ENCODE measurements at places on chromosomes 1 and 21. TPM values are rescaled to one million over a fixed set of nuclear protein-coding genes. Genes with fewer than 3 reads are reported as not detected.

The PGBD5 gene
- 0.42 TPM for total RNA-seq

The FCRL4 gene
- not detected for total RNA-seq

The RIPK4 gene
- total RNA-seq: 23.2 TPM

The PGLYRP3 gene
- total RNA-seq: not detected

The HSD11B1 gene
- 0.26 TPM for total RNA-seq

The ZSWIM5 gene
- total RNA-seq: 0.56 TPM

The ANKRD35 gene
- not detected for total RNA-seq

The TRIM17 gene
- not detected for total RNA-seq

The ZBTB8A gene
- total RNA-seq: 3.0 TPM

The GJA8 gene
- total RNA-seq: not detected

The TEKT2 gene
- total RNA-seq: not detected

The SOX13 gene
- 19.5 TPM for total RNA-seq

The SRSF4 gene
- total RNA-seq: 42.6 TPM

The SLAMF7 gene
- total RNA-seq: 2.5 TPM

The AADACL3 gene
- not detected for total RNA-seq

The RGS13 gene
- total RNA-seq: not detected

The SLC5A9 gene
- not detected for total RNA-seq

The VHLL gene
- total RNA-seq: not detected

The OR2L8 gene
- not detected for total RNA-seq

The GREM2 gene
- 0.14 TPM for total RNA-seq

The AGMAT gene
- 5.4 TPM for total RNA-seq

The LRRIQ3 gene
- total RNA-seq: 0.78 TPM

The SLC66A1 gene
- 23.9 TPM for total RNA-seq

The ASCL5 gene
- total RNA-seq: 0.10 TPM

The TFF2 gene
- total RNA-seq: not detected

The CLDN17 gene
- total RNA-seq: not detected

The TEX38 gene
- not detected for total RNA-seq

The TSSK3 gene
- total RNA-seq: not detected

The SH3D21 gene
- 2.8 TPM for total RNA-seq

Measured in A549 treated with GW870086 at 1 μM for 4 hours (cell line).